ENCODE measurements at places on chromosomes 6 and 20. TPM values are rescaled to one million over a fixed set of nuclear protein-coding genes. Genes with fewer than 3 reads are reported as not detected.

The TRAPPC3L gene
- total RNA-seq = not detected

DNA sequence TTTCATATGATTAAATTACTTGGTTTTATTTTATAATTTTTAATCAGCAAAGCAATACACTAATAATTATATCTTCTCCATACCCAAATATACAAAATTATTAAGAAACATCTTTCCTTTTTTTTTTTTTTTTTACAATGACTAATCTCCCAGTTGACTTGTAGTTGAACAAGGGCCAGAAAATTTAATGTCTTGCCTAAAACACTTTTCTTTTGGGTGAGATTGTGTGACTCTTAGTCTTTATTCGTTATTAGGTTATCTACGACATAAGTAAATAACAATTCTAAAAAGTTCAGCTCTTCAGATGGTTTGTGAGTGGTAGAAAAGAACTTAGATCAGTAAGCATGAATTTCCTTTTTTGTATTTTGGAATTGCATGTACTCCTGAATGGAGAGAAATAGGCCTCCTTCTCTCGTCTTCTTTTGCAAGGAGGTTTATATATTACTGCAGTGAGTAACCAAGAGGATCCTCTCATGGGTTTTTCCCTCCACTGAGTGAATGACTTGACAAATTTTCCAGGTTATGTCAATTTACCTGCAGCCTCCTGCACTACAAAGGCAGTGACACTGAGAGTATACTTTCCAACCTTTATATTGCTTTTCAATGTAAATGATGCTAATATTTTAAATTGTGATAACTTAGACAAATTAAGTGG lies 364.5 kb upstream of the CITED2 start:
- DNase-seq = no peak

- no peak for DNase-seq
These were observed 47.7 kb upstream of the TMEM244 start for GRCh38 chr6:129908858-129909257.

DNA sequence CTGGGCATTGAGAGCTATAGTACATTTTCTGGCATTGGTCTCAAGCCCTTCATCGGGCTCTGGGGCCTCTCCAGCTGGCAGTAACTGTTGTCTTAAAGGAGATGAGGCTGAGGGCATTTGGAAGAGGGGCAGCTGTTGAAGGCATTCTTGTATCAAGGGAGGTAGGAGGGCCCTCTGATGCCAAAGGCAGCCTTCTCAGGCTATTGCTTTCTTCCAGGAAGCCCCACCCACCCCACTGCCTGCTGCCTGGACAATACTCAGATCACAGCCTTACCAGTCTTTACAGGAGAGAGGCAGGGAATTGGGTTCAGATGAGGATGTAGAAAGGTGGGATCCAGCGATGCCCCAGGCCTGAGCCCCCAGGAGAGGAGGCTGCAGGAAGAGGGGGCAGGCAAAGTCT lies 46.0 kb downstream of the CPXM1 start:
- no peak for DNase-seq

- no peak for DNase-seq
These were observed 222.5 kb downstream of the SYNDIG1 start for GRCh38 chr20:24691901-24692351.

DNA sequence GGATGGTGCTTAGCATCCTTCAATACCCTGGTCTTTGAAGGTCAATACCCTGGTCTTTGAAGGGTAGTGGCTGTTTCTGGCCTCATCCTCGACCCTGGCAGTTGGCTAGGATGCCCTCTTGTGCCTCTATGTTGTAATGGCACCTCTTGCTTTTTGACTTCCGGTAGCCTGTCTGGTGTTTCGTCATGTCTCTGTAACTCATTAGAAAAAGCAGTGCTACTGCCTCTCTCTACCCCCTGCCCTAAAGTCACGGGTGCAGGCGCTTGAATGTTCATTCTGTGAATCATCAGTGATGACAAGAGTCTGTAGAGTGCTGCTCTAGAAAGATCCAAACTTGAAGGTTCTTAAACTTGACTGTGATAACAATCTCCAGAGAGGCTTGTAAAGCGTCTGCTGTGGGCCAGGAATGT lies 28.3 kb downstream of the RSPO4 start:
- peak; percentile 32 for DNase-seq

- no peak for DNase-seq
These were observed 57.6 kb upstream of the KCNQ5 start for GRCh38 chr6:72564231-72564630.

GRCh38 chr6:49548613-49549304 lies 1.7 kb upstream of the C6orf141 start:
- DNase-seq = no peak

DNA sequence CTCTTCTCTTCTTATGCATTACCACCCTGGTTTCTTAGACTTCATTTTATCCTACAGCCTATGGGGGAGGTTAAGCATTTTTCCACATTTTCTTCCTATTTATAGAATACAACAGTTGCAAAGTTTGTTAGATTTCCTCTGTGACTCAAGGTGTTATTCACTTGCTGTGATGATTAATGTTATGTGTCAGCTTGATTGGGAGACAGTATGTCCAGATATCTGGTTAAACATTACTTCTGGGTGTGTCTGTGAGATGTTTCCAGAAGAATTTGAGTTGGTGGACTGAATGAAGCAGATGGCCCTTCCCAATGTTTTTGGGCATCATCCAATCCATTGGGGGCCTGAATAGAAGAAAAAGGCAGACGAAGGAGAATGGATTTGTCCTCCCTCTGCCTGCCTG lies 131.3 kb downstream of the C6orf118 start:
- DNase-seq = no peak

DNA sequence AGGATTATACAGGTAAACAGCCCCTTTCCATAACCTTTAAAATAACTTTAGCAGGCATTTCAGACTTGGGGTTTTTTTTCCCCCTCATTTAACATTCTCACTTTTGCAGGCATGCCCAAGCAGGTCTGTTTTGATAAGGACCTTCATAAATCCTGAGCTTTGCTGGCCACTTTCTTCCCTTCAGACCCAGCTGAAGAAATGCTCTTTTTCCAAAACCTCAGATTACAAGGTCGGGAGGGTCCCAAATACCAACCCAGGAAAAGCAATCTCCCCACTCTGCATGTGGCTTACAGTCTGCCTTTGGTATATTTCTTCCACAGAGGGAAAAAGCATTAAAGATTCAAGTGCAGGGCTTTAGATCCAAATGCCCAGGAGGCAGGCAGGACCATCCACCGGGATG lies 6.8 kb downstream of the NFATC2 start:
- no peak for DNase-seq

DNA sequence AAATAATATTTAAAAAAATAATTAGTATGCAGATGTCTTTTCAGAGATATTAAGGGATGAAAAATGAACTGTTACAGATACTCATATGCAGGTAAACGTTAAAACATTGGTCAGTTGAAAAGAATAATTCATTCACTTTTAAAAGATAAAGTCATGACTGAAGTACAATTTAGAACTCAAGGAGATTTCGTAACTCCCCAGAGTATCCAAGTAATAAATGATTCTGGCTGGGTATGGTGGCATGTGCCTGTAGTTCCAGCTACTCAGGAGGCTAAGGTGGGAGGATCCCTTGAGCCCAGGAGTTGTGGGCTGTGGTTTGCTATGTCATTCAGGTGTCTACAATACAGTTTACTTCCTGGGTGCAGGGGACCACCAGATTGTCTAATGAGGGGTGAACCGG lies 122.3 kb upstream of the TMEM181 start:
- DNase-seq = no peak

DNA sequence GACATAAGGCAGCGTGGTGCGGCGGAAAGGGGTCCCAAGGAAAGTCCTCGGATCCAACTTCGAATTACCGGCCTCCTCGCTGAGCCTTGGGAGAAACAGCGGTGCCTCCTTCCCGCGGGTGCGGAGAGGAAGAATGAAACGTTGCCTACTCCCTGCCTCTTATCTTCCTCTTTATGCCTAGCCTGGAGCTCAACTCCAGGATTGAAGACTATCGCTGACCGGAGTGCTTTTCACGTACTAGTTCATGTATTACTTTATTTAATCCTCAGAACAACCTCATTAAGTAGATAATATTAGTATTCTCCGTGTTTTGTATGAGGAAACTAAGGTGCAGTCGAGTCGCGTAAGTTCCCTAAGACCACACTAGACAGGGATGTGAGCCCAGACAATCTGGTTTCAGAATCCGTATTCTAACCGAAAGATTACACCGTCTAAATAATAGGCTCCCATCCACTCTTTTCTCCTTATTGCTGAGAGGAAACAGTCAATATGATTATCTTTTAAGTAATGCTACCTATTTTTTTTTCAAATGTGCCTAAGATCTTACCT lies 793 bp upstream of the PDSS2 start:
- no peak for DNase-seq
